ENCODE measurements at places on chromosomes 13 and 19. TPM values are rescaled to one million over a fixed set of nuclear protein-coding genes. Genes with fewer than 3 reads are reported as not detected.
A peak's percentile ranks its signal among the peaks of the same experiment; 100 is the strongest.

DNA sequence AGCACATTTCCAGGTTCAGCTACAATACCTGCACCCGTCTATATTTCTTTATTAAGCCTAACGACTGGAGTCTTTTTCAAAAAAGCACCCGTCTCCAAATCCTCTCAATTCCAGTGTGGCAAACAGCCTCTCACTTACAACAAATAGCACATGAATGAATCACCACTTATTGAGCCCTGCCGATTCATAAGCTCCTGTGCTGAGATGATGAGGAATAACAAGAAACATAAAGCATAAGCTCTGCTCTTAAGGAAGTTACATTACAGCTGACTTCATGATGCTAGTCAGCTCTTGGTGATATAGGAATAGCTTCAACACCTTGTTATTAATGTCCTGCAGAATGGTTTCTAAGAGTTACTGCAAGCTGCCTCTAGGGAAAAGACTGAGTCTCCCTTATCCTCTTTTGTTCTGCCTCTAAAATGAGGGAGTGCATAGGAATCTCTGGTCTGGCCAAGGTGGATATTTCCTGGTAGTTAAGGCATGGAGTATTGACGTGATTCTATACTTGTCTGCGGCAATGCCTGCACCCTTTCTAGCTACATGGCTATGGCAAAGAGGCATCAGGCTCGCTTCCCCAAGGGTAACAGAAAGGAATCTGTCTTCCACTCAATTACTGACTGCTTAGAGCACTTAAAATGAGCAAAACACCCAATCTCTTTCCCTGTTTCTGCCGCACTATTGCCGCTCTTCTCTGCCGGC lies 195.7 kb downstream of the KLF12 start:
- no peak for DNase-seq

DNA sequence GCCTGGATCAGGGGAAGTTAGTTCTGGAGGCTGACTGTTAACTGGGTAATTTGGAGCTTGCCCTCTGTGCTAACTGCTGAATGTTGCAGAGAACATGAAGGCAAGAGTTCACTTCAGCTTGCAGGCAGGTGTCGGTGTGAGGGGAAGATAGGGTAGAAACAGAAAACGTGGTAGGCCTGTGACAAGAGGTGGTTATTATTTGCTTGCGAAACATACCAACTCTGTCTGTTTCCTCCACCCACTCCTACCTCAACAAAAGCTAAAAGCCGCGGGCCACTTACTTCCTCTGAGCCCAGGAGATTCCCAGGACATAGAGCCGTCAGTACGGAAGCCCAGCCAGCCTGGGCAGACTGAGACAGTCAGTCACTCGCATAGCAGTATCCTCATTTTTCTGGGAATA lies 119.2 kb upstream of the ABCC4 start:
- DNase-seq, result peak; percentile 17

The CYP4F2 gene
- not detected for total RNA-seq

GRCh38 chr19:4379383-4380253 lies 20.7 kb downstream of the SH3GL1 start:
- no peak for DNase-seq

DNA sequence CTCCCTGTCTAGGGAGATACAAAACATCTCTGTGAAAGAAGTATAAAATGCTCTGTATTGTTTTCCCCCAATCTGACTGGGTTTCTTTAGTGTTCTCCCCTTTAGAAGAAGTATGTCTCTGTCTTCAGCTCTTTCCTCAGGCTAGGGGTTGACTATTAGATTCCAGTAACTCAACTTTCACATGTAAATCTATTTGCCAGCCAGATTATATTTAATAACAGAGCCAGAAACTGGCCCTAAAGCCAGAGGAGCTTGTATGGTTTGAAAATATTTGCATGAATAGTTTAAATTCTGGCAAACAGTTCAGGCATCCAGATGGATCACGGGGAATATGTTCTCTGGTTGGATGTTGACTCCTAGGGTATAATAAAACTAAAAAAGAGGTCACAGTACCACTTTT lies 22.3 kb upstream of the CYSLTR2 start:
- DNase-seq, result peak; percentile 84

DNA sequence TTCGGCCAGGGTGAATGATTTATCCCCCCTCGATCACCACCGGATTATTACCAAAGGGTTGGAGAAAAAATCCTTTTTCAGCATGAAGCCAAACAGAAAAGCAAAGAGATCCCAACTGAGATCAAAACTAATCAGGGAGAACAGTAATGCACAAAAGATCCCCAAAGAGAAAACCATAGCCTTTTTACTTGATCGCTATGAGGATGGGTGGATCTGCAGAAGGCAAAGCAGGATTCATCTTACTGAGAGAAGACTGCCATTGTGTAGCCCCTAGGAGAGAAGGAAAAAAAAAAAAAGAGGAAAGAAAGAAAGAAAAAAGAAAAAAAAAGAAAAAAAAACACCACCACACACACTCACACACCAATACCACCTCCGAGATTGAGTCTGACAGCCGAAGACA lies at the start of gene FGF14:
FGF14 (minus strand) TSS at position 283 of the 400 bp plus-strand sequence.
- DNase-seq, result no peak

DNA sequence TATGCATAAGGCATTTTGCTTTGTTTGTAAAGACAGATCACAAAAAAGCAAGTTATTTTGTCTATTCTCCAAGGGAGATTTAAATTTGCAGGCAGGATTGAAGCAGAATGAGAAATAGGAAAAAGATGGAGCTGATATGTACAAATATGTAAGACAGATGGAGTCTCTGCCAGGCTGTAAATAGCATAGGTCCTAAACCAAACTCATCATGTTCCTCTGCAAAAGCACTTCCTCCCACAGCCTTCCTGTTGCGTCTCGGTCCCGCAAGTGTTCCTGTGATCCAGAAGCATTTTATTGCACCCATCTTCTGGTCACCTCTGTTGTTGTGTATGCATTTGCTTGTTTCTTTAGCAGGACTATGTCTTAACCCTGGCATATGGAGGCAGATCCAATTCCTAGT lies 95.7 kb upstream of the CLDN10 start:
- no peak for DNase-seq
